ENCODE measurements at places on chromosomes 6 and 20.

DNA sequence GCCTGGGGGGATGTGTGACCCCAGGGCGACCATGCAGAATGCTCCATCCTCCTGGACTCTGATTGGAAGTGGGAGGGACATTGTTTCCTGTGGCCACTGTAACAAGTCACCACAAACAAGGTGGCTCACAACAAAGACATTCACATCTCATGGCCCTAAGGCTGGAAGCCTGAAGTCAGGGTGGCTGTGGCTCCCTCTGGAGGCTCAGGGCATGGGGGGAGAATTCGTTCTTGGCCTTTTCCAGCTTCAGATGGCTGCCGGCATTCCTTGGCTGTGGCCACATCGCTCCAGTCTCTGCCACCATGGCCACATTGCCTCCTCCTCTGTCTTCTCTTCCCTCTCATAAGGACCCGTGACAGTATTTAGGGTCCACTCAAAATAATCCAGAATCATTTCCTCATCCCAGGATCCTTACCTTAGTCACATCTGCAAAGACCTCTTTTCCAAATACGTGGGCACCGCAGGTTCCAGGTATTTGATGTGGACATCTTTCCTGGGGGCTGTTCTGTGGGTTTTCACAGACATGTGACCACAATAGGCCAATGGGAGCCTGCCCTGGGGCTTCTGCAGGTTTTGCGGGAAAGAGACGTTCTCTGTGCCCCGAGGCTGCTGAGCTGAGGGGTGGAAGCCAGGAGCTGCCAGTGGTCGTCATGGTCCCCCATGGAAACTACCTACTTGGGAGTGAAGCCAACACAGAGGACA lies 249.3 kb downstream of the PREX1 start:
- no peak for DNase-seq

DNA sequence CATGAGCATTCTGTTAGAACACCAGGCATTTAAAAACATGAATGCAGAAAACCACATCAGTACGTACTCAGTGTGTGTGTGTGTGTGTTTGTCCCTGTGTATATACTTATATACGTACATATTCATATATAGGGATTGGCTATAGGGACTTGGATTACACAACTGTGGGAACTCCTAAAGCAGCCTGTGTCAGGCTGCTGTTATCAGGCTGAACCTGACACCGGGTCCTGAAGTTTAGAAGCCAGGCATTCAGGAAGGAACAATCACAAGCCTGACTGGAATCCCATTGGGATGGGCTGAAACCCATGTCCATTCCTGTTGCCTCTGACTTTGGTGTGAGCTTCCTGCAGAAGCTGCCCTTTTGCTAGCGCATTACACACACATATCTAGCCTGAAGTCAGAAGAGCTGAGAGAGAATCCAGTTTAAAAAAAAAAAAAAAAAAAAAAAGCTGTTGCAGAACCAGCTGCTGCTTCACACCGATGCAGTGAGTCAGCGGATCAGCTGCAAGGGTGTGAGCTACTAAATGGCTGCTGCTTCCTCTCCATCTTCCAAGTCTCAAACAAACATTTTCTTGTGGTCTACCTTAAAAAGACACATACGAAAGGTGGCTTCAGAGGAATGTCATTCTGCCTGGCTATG lies 348.1 kb downstream of the THBS2 start:
- no peak for DNase-seq

- no peak for DNase-seq
These were observed 207.4 kb downstream of the DLL1 start for GRCh38 chr6:170083236-170084051.

- DNase-seq = no peak
These were observed 17.5 kb downstream of the RBM39 start for GRCh38 chr20:35724321-35725230.

DNA sequence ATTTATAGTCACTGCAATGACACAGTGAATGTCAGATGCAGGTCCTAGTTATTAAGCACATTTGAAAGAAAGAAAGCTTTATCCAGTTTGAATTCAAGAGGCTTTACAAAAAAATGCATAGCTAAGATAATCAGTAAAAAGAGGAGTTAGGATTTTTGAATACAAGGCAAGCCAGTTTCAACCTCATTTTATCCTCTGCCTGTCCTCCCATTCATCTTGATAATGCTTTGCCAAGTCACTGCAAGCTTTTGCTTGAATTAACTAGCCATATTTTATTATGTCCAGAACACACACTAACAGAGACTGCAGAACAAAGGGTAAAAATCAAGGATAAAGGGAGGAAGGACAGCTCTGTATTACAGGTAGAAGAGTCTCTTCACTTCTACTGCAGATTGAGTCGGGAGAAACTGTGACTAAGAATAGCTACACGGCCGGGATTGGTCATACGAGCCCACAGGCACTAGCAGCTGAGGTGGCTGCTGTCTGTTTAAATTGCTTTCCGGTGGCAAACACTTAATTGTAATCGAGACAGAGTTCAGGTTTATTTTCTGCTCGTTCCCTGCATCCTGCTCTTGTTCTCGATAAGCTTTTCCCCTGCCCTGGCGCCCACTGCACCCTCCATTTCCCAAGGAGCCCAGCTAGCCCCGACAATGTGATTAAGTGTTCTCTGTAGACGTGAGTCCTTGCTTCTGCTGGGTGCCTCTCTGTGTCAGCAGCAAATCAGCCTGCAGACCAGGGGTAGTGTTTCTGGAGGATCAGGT lies 30.5 kb upstream of the AKAP12 start:
- DNase-seq = no peak

DNA sequence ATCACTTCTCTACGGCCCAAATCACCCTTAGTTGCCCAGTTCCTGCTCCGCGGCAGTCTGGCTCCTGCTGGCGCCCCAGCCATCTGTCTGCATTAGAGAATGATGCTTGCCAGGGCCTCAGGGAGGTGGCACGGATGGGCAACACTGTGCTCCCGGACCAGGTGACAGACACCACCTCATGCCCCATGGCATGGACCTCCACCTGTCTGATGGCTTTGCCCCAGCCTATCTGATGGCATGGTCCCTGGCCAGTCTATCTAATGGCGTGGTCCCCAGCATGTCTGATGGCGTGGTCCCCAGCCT lies 18.8 kb upstream of the MRGBP start:
- DNase-seq = no peak

DNA sequence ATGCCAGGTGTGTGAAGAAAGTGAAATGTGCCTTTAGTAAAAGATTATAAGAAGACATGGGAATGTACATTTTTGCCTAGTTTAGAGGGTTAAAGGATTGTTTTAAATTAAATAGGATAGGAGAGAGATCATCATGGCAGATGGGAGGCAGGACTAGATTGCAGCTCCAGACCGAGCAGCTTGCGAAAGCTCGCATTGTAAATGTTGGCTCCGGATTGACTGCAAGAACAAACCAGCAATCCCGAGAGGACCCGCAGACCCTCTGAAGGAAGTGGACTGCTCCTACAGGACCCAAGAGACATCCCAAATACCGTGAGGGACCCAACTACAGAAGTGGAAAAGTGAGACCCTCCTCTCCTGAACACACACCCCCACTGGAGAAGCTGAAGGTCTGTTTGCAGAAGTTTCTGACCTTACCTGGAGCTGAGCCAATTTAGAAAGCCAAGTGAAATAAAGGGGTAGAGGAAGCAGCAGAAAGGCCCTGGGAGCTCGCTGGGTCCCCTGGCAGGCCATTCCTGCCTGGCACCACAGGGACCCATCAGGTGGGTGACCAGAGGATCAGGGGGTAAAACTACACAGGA lies 30.0 kb upstream of the TPD52L1 start:
- DNase-seq = no peak

DNA sequence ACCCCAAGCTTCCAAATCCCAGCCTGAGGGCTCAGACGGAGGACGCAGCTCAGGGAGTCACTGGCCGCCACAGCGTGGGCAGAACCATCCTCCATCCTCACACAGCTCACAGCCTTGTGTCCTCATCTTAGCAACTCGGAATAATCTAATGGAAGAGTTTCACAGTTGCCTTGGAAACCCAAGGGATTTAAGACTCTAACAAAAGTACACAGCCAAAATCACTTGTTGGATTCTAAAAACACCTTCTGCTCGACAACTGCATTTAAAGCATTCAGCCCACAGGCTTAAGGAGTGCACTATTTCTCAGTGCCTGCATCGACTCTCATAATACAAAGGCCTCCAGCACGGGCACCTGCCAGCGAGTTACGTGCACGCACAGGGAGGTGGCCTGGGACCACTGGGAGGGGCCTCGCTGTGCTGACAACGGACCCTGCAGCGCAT lies 45.4 kb downstream of the ZBTB46 start:
- no peak for DNase-seq

- DNase-seq = no peak
These were observed 96.5 kb downstream of the SMOC2 start for GRCh38 chr6:168537540-168537884.

All from stimulated activated CD4-positive, alpha-beta T cell treated with anti-CD3 and anti-CD28 coated beads, Interleukin-1b, Interleukin-23, amount 100 ng/mL, for 4 hours (primary cell).